Frontal cortex (tissue), 4 donors: ENCODE measurements at places on chromosomes 2 and 18. TPM values are rescaled to one million over a fixed set of nuclear protein-coding genes. Genes with fewer than 3 reads are reported as not detected.

KIAA2012 gene
- total RNA-seq = 0.82 TPM

CHRND gene
- total RNA-seq = not detected

PLCD4 gene
- total RNA-seq = 1.2 TPM

CABYR gene
- 24.1 TPM for total RNA-seq

SPDYA gene
- 0.82 TPM for total RNA-seq

STARD6 gene
- total RNA-seq = 0.82 TPM

AQP4 gene
- total RNA-seq = 57.9 TPM

TNFRSF11A gene
- total RNA-seq = 0.82 TPM

DCDC2C gene
- total RNA-seq = 1.2 TPM

GAL3ST2 gene
- total RNA-seq = 0.41 TPM

PGAP1 gene
- total RNA-seq = 104 TPM

RASGRP3 gene
- 7.7 TPM for total RNA-seq

TBR1 gene
- total RNA-seq = 73.8 TPM

GPR45 gene
- total RNA-seq = 0.82 TPM
